ENCODE measurements at places on chromosomes 1 and 21. TPM values are rescaled to one million over a fixed set of nuclear protein-coding genes. Genes with fewer than 3 reads are reported as not detected.

The KMO gene
- total RNA-seq: not detected

The GNAT2 gene
- total RNA-seq: not detected

The KCTD3 gene
- 3.4 TPM for total RNA-seq

The OLIG2 gene
- total RNA-seq: not detected

The RAP1GAP gene
- total RNA-seq: 0.15 TPM

The PLEKHN1 gene
- total RNA-seq: 8.2 TPM

The MINDY1 gene
- 19.9 TPM for total RNA-seq

The ANGPTL1 gene
- total RNA-seq: not detected

The G0S2 gene
- 7.3 TPM for total RNA-seq

The TLR5 gene
- total RNA-seq: 0.15 TPM

DNA sequence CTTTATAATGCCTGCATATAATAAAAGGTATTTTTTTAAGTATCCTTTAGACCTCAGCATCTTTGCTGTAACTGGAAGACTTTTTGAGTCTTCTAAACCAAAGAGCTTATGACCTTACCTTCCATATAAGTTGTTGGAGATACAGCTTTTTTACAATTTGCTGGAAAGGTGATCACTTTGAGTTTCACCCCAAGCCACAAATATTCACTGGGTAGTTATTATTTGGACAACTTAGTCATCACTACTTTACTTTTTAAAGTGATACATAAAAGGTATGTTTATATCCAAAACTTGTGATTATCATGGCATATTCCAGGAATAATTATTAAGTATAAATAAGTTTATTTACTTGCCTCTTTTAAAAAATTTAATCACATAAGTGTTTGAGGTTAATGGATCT is 246.7 kb upstream of the NRIP1 start:
- no peak for DNase-seq

GRCh38 chr1:40630488-40631223 is 34.8 kb downstream of the RIMS3 start:
- DNase-seq: peak; percentile 27

GRCh38 chr1:78038071-78038470 is 7.7 kb upstream of the GIPC2 start:
- no peak for DNase-seq

- DNase-seq: no peak
Observed at GRCh38 chr1:203643213-203644045, 16.8 kb downstream of the ATP2B4 start.

- DNase-seq: no peak
Observed at GRCh38 chr21:39105341-39105765, 77.9 kb downstream of the PSMG1 start.

GRCh38 chr1:18768086-18768485 is 91.4 kb downstream of the TAS1R2 start:
- DNase-seq: no peak

DNA sequence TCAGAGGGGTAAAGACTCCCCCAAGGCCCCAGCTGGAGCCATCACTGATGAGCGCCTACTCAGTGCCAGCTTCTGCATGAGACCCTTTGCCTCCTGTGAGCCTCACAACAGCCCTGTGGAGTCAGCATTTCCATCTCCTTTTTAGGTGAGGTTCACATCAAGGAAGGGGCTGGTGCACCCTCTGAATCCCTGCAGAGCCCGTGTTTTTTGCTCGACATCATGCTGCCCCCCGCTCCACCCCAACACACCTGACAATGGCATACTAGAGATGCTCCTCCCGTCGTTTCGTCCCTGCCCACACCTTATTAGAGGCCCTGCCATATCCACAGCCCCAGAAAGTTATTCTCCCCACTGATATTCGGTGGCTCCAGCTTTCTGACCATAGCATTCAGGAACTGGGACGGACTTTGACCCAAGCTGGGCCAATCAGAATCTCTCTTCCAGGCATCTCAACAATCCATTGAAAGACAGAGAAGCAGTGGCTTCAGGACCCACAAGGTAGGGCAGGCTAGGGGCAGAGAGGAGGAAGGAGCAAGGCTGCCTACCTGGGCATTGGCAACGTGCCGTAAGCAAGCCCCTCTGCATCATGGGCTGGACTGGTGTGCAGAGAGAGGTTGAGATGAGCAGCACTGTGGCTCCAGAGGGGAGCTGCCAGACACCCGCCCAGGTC is 32.7 kb downstream of the EPHA10 start:
- DNase-seq: no peak

GRCh38 chr1:24501371-24502064 is 1.1 kb upstream of the RCAN3 start:
- peak; percentile 70 for DNase-seq

DNA sequence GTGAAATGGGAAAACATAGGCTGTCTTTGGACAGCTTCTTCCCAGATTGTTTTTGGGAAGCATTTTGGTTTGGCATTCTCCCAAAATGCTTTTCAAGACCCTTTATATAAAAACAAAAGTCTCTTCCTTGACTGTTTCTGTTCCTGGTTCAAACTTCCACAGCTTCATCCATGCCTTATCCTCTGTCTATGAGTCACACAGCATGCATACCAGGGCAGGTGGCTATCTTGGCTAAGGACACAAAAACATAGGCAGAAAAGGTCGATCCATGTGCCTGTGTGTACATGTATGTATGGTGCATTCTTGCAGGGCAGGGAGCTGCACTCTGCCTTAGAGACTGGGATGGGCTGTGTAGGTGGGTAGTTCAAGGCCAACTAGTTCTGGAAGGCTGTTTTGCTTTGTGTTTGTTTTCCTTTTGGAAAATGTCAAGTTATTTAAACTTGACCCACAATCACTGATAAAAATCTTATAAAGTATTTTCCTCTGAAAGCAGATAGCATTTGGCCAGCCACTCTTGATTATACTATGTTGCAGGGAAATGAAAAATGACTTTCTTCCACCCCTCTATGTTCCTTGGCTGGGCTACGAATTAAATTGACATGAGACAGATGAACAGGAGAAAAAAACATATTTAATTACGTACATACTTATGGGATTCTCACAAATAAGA is 437.0 kb downstream of the SIPA1L2 start:
- DNase-seq: no peak

GRCh38 chr1:21261551-21262292 is 28.5 kb downstream of the ECE1 start:
- peak; percentile 26 for DNase-seq

DNA sequence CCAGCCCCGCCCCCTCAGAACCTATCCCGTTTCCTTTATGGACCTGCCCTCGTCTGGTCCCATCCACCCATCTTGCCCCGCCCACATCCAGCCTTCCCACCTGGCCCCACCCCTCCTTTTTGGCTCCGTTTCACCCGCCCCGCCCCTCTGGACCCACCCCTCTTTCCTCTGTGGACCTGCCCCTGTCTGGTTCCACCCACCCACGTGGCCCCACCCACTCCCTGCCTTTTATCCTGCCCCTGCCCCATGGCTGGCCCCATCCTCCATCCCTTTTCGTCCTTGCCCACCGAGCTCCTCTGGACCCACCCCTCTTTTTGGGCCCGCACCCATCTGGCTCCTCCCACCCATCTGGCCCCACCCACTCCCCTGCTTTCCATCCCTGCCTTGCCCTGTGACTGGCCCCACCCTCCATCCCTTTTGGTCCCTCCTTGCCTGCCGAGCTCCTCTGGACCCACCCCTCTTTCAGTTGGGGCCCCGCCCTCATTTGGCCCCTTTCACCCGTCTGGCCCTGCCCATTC is 177.3 kb downstream of the CAMTA1 start:
- peak; percentile 52 for DNase-seq

GRCh38 chr1:233138788-233139585 is 156.5 kb downstream of the PCNX2 start:
- DNase-seq: no peak

GRCh38 chr1:192448026-192448578 is 127.5 kb upstream of the RGS1 start:
- no peak for DNase-seq

DNA sequence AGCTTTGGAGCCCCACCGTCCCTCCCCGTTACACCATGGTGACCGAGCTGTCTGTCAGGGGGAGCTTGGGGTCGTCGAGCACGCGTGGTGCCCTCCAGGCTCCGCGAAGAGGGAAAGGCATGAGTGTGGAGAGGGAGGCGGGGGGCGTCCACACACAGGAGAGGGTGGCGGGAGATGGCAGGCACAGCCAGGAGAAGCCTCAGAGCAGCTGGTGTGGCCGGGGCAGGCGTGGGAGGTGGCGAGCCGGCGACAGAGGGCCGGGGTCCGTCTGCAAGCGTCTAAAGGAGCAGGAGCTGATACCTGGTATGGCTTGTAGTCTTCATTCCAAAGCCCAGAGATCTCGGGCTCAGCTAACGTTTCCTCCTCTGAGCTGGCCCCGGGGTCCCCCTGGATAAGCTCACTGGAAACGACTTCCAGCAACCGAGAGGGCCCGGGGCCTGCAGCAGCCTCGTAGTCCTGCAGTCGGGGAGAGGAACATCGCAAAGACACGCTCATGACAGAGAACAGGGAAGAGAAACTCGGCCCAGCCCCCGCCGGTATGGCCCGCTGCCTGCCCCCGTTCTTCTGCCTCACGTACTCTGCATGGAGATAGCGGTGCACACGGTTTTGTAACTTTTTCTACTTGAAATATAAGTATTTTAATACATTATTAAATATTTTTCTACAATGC is 37.4 kb downstream of the CFAP74 start:
- no peak for DNase-seq

Data from activated CD4-positive, alpha-beta memory T cell treated with anti-CD3 and anti-CD28 coated beads, Interleukin-2, amount 10 ng/mL, durations not matched to agents 7 days and 5 days (primary cell).